ENCODE measurements at places on chromosomes 11 and 22. TPM values are rescaled to one million over a fixed set of nuclear protein-coding genes. Genes with fewer than 3 reads are reported as not detected.

BMAL1 gene
- total RNA-seq: 13.8 TPM

SYTL2 gene
- 6.0 TPM for total RNA-seq

OR56A1 gene
- not detected for total RNA-seq

TEX54 gene
- total RNA-seq: not detected

C22orf42 gene
- total RNA-seq: not detected

IFTAP gene
- 21.2 TPM for total RNA-seq

CATSPERZ gene
- total RNA-seq: 0.49 TPM

TOP3B gene
- 38.8 TPM for total RNA-seq

OR5B21 gene
- not detected for total RNA-seq

CPT1B gene
- total RNA-seq: 6.8 TPM

ANO3 gene
- total RNA-seq: not detected

HBD gene
- total RNA-seq: not detected

GAL gene
- total RNA-seq: 0.19 TPM

EHF gene
- total RNA-seq: not detected

KCNJ5 gene
- total RNA-seq: 0.16 TPM

ALDH3B1 gene
- 0.63 TPM for total RNA-seq

ARHGAP1 gene
- 28.9 TPM for total RNA-seq

RASL10A gene
- 0.25 TPM for total RNA-seq

MOGAT2 gene
- total RNA-seq: not detected

RBFOX2 gene
- 143 TPM for total RNA-seq

C22orf31 gene
- not detected for total RNA-seq

MYBPC3 gene
- not detected for total RNA-seq

MRGPRX3 gene
- not detected for total RNA-seq

TPBGL gene
- total RNA-seq: under 0.01 TPM

CCDC116 gene
- 0.13 TPM for total RNA-seq

GGTLC2 gene
- total RNA-seq: not detected

AMBRA1 gene
- 16.0 TPM for total RNA-seq

IL17REL gene
- total RNA-seq: not detected

BDNF gene
- 0.88 TPM for total RNA-seq

CARS1 gene
- 35.5 TPM for total RNA-seq

CENPM gene
- total RNA-seq: 38.7 TPM

LSP1 gene
- total RNA-seq: 0.31 TPM

FLRT1 gene
- not detected for total RNA-seq

TMEM191B gene
- 2.4 TPM for total RNA-seq

CASP1 gene
- total RNA-seq: 20.0 TPM

ARRB1 gene
- total RNA-seq: 301 TPM

UBQLNL gene
- not detected for total RNA-seq

ASCL2 gene
- total RNA-seq: not detected

IGF2 gene
- total RNA-seq: 6.3 TPM

SLC17A6 gene
- not detected for total RNA-seq

JAML gene
- total RNA-seq: not detected

FGF4 gene
- total RNA-seq: not detected

C11orf87 gene
- total RNA-seq: not detected

PARVA gene
- 32.7 TPM for total RNA-seq

Measured in bladder microvascular endothelial cell (primary cell).